ENCODE measurements at places on chromosomes 6 and 20. TPM values are rescaled to one million over a fixed set of nuclear protein-coding genes. Genes with fewer than 3 reads are reported as not detected.

GRCh38 chr20:1660246-1660645 is 2.7 kb upstream of the SIRPG start:
- H3K27ac ChIP-seq = no peak overlapping the region
- no peak overlapping the region for H3K4me3 ChIP-seq
- no peaks in the 10 kb centered on the region for H3K36me3 ChIP-seq
- DNase-seq = no peak

GRCh38 chr6:142537612-142538478 is 236.0 kb downstream of the ADGRG6 start:
- DNase-seq = peak; percentile 45
- H3K4me3 ChIP-seq = no peak overlapping the region
- H3K27ac ChIP-seq = no peak overlapping the region
- H3K4me1 ChIP-seq = no peaks in the 10 kb centered on the region
- H3K36me3 ChIP-seq = no peaks in the 10 kb centered on the region

MRPS18B gene
- 143 TPM for total RNA-seq

- no peak overlapping the region for H3K27ac ChIP-seq
- DNase-seq = peak; percentile 35
- H3K36me3 ChIP-seq = no peaks in the 10 kb centered on the region
- no peaks in the 10 kb centered on the region for H3K27me3 ChIP-seq
Measured at GRCh38 chr20:57509665-57510237, 15.2 kb downstream of the CTCFL start.

All from HepG2 (cell line).